ENCODE measurements at places on chromosomes 6 and 20.

DNA sequence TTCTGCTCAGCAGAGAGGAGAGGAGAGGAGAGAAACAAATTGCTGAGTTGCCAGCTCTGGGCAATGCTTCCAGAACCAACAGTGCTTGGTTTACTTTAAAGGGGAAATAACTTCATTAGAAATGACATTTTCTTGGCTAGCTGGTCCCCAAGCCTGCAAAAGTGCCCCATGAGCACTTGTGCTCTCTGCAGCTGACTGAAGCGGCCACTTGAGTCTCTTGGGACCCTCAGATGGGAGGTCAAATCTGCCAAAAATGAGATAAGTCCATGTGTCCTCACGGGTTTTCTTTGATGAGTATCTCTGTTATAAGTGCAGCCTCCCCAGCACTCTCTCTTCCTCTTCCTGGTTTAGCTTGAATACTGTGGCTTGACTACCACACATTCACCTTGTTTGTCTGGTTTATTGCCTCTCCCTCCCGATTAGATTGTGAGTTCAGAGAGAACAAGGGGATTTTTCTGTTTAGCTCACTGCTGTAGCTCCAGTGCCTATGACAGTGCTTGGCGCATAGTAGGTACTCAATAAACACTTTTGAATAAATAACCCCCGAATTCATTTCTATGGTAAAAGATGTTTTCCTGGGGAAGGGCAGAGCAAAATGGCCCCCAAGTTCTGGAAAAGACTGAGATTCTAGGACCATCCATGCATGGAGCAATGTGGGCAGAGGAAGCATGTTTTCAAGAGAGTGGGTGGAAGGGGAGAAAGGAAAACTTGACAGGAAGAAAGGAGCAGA is 7.0 kb upstream of the RIN2 start:
- no peak for DNase-seq

DNA sequence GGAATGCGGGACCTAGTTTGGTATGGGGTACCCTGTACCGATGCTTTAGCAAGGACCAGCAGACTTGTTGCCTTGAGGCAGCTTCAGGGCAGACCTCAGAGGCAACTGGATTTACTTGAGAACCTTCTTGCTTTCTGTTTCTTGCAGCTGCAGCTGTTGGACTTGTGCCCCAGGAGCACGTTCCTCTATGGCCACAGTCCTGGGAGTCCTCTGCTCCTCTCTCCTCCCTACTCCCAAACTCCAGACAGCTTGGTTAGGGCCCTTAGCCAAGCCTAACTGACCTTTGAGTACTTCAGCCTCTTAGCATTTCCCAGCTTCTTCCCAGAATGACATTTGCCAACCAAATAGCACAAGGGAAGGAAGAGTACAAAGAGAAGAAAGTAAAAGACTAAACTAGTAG is 34.7 kb downstream of the GHRH start:
- DNase-seq, result peak; percentile 29

DNA sequence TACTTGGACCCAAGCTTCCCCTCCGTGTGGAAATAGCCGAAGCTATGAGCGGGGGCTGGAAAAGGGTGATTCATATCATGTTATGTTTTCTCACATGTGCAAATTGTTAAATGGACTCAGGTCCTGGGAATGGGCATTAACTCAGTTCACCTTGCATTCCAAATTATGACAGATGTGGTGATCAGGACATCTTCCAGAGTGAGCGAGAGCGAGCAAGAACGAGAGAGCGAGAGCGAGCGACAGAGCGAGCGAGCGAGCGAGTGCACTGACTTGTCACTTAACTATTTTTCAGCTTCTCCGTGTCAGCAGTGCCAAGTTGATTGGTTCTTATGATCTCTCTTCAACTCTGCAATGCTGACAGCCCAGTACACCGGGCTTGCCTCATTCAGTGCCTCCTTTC is 437.4 kb upstream of the NRSN1 start:
- DNase-seq, result no peak

GRCh38 chr20:33612001-33612400 is 50.1 kb upstream of the C20orf144 start:
- no peak for DNase-seq

DNA sequence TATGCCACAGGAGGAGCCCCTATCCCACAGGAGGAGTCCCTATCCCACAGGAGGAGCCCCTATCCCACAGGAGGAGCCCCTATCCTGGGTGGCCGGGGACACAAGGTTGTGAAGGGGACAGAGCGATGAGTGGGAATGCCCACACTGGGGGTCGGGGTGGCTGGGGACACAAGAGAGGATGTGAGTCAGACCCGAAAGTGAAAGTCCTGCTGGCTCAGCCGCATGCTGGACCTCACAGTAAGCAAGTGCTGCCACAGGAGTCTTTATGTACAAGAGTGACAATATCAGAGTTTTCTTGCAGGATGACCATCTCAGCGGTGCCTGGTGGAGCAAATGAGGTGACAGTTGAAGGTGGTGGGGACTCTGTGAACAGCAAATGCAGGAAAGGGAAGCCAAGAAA is 93.7 kb downstream of the PSMB1 start:
- DNase-seq, result peak; percentile 63

Measured in AG08395 (cell line).